HCT116 (cell line): ENCODE measurements at places on chromosomes 6 and 20. TPM values are rescaled to one million over a fixed set of nuclear protein-coding genes. Genes with fewer than 3 reads are reported as not detected.

CLPSL2 gene
- 1.7 TPM for total RNA-seq

HCRTR2 gene
- not detected for total RNA-seq

DNA sequence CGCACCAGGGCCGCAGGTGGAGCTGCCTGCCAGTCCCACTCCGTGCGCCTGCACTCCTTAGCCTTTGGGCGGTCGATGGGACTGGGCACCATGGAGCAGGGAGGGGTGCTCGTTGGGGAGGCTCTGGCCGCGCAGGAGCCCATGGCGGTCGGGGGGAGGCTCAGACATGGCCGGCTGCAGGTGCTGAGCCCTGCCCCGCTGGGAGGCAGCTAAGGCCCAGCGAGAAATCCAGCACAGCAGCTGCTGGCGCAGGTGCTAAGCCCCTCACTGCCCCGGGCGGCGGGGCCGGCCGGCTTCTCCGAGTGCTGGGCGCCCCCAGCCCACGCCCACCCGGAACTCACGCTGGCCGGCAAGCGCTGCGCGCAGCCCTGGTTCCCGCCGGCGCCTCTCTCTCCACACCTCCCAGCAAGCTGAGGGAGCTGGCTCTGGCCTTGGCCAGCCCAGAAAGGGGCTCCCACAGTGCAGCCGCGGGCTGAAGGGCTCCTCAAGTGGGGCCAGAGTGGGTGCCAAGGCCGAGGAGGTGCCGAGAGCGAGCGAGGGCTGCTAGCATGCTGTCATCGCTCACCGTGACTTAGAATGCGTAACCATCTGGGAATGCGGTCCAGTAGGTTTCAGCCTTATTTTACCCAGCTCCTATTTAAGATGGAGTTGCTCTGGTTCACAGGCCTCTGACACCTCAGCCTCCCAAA is 77.3 kb downstream of the C6orf52 start:
- DNase-seq: no peak

GRCh38 chr20:10666221-10667076 is 7.3 kb downstream of the JAG1 start:
- DNase-seq: no peak

- DNase-seq: no peak
These were observed 27.7 kb downstream of the ZBP1 start for GRCh38 chr20:57592263-57593092.

ALDH8A1 gene
- total RNA-seq: 1.4 TPM

GSTA4 gene
- 2.2 TPM for total RNA-seq

- DNase-seq: no peak
These were observed at the start of gene NKX2-2 for GRCh38 chr20:21513881-21514540. TSS of gene NKX2-2 (minus strand) at chr20:21514064. CDS start at chr20:21513669, 395 bp downstream.

PGC gene
- total RNA-seq: 1.2 TPM

DNA sequence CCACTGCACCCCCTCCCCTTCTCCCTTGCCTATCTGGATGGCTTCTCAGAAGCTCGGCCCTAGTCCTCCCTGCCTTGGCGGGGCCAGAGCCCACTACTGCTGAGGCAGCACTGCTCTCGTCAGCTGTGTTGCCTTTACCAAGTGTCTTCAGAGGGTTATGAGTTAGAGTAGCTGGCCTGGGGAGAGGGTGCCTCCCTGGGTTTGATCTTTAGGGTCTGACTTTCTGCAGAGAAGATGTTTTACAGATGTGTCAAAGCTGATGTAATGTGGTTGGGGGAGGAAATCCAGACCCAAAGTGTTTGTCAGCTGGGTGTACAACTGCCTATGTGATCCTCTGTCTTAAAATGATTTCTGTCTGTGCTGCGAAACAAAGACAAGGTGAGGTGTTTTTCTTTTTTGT is 30.4 kb upstream of the PI16 start:
- DNase-seq: no peak

TMEM14B gene
- total RNA-seq: 83.6 TPM

DNA sequence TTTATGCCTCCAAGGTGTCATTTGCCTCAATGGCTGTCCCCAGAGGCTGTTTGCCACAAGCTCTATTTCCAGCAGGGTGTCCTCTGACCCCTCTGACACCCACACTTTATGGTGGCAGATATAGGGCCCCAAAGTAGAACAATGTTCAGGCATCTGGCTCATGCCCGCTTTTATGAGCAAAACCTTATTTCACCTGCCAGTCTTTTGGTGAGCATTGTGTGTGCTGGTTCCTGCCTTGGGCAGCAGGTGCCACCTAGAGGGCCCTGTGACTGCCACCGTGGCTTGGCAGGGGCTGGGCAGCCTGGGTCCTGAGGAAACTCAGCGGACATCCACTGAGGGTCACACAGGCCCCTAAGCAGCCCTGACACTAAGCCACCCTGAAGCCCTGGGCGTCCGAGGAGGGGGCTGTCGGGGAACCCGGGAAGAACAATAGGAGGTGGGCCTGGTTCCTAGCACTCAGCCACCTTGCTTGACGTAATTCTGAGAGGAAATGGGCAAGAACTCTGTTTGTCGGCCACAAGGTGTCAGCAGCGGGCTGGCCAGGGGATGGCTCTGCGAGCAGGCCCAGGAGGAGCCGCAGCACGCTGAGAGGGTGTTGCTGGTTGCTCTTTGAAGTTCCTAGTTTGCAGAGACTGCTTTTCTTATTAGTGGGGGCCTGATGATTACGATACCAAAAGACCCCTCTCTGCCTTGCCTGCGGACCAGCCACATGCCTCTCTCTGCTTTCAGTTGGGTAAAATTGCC is 148.9 kb downstream of the SCML4 start:
- peak; percentile 71 for DNase-seq

GRCh38 chr6:46136831-46137230 is 7.0 kb downstream of the ENPP4 start:
- DNase-seq: no peak

BFSP1 gene
- 8.8 TPM for total RNA-seq

APOM gene
- total RNA-seq: 2.2 TPM

SYCP2 gene
- 0.59 TPM for total RNA-seq

- no peak for DNase-seq
These were observed 389.4 kb downstream of the RNGTT start for GRCh38 chr6:88574031-88574430.

DNA sequence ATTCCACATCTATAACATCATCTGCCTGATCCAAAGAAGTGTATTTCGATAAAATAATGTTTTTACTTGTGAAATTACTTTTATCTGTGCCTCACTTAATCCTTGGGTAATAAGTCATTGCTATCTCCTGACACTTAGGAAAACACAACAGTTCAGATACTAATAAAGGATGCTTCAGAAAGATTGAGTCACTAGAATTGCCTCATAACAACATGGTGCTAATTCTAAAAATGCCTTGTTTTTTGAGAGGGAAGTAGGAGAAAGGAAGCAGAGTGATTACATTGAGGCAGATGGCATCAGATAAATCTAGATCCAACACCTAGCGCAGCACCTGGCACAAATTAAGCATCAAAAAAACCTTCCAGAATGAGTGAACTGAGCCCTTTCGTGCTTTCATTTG is 69.0 kb downstream of the NCOA7 start:
- no peak for DNase-seq

HLA-DQA2 gene
- total RNA-seq: not detected

DNA sequence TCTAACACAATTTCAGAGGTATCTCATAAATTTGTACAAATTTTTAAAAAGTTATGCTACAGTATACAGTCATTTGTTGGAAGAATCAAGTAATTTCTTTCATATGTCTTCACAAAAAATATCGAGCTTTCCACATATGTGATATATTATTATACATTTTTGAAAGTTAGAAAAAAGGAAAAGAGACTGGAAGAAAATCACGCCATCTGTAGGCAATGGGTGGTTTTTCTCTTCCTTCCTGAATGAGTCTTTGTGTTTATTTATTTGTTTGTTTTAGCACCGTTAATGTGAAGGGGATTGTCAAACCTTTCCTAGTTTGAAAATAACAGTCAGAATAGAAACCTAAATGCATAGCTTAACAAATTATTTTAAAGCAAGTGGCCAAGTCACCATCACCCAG is 130.6 kb downstream of the SYNDIG1 start:
- no peak for DNase-seq

DNA sequence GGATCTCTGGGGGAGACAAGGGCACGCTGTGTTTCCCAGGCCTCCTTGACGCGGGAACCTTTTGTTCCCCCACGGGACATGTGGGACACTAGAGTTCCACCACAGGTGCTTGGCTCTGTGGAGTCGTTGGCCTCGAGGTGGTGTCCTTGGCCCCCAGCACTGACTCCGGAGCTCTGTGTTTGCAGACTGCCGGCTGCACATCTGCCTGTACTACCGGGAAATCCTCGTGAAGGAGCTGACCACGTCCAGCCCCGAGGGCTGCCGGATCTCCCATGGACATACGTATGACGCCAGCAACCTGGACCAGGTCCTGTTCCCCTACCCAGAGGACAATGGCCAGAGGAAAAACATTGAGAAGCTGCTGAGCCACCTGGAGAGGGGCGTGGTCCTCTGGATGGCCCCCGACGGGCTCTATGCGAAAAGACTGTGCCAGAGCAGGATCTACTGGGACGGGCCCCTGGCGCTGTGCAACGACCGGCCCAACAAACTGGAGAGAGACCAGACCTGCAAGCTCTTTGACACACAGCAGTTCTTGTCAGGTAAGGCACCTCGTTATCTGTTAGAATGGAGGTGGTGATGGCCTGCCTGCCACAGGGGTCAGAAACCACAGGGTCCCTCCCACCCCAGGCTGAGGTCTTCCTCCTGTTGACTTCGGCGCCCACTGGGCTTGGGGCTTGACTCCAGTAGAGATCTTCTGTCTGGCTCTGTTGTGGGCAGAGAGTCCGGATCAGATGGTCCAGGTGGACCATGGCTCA is 9.9 kb downstream of the IRF4 start:
- DNase-seq: no peak
